ENCODE measurements at places on chromosomes 6 and 20. TPM values are rescaled to one million over a fixed set of nuclear protein-coding genes. Genes with fewer than 3 reads are reported as not detected.
A peak's percentile ranks its signal among the peaks of the same experiment; 100 is the strongest.

UNC5CL gene
- polyA plus RNA-seq = 4.5 TPM

DNA sequence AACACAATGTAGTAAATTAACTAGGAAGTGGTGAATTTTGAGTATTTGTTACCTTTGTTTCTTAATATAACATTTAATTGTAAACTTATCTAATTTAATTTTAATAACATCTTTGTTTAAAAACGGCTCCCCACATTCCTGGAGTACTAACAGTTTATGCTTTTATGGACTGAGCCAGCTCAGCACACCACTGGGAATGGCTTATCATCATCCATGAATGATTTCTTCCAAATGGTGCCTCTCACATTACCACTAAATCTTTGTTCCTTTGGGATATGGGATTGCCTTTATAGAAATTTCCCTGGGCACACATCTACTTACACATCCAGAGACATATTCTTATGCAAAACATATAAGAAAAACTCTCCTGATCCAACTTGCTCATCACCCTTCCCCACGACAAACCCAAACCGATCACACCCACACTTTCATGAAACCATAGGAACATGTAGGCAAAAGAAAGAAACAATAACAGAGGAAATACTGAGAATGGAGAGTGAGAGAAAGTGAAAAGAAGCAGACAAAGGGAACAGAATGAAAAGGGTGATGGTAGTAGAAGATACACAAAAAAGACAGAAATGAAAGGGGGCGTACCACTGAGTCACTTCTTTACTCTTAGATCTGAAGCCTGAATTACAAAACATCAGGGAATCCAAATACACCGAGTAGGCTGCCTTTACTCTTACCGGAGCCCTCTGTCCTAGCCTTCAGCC is 58.5 kb upstream of the KCNK16 start:
- DNase-seq = no peak

DNA sequence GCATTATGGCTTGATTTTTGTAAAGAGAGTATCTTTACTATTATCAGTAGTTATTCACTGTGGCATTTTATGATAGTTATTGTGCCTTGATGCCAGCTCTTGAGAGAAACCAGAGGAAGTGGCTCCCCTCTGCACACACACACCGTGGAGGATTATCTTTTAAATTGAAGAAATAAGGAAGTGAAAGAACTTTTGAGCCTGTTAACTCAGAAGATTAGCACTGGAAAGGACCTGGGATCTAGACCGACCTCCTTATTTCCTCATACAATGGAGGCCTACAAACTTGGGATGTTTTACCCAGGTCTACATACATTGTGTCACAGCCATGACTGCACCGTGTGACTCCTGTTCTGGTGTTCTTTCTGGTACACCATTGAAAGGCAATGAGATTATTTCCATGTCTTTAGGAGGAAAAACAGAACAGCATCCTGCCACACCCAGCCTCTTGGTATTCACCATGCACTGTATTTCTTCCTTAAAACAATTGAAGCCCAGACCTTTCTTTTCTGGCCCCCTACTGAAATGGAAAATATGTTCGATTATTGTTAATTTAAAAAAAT is 40.6 kb downstream of the HECA start:
- DNase-seq = peak; percentile 55

- no peak for DNase-seq
These were observed 6.9 kb upstream of the MANBAL start for GRCh38 chr20:37282556-37282955.

- DNase-seq = no peak
These were observed 468.9 kb downstream of the PKHD1 start for GRCh38 chr6:51618563-51618962.

LTB gene
- polyA plus RNA-seq = 832 TPM

IMPG1 gene
- not detected for polyA plus RNA-seq

USP49 gene
- 2.6 TPM for polyA plus RNA-seq

- DNase-seq = no peak
These were observed 83.1 kb downstream of the MRPL14 start for GRCh38 chr6:44044154-44044539.

SOBP gene
- 0.87 TPM for polyA plus RNA-seq

GRCh38 chr6:163776906-163777686 is 362.6 kb downstream of the QKI start:
- no peak for DNase-seq

GRCh38 chr20:56788041-56788670 is 159.1 kb downstream of the TFAP2C start:
- DNase-seq = no peak

All from B cell (primary cell).